ENCODE measurements at places on chromosomes 6 and 20.

- DNase-seq: peak; percentile 53
Observed at GRCh38 chr6:53793318-53794136, 1.3 kb upstream of the LRRC1 start.

DNA sequence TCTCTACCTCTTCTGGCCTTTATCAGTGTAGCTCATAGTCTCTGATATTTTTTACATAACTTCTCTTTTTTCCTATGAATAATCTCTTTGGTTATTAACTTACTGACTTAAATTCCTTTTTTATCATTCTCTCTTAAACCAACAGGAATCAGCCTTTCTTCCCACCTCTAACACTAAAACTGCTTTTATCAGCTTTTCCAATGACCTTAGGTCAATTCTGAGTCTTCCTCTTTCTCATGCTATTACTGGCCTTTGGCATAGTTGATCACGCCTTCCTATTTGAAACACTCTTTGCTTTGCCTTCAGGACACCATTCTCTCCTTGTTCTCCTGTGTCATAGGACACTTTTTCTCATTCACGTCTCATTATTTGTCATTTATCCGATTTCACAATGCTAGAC, 8.1 kb upstream of the HINT3 start:
- DNase-seq: peak; percentile 36

GRCh38 chr20:9114709-9115108, 45.8 kb downstream of the PLCB4 start:
- no peak for DNase-seq

DNA sequence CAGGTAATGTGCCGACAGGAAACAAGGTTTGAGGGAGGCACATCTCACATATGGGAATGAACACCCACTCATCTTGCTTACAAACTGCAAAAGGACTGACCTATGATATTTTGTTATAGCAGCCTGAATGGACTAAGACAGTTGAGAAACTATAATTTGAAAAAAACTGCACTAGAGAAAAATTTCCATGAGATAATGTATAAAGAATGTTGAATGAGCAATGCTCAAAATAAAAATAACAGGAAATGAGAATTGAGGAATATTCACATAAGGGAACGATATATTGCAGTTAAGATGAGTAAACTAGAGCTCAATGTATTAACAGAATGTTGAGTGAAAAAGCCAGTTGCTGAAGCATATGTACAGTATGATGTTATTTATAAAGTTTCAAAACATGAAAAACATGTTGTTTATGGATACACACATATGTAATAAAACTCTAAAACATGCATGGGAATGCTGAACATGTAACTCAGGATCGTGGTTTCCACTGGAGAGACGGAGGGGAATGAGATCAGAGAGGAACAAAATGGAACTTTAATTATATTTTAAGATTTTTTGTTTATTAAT, 6.3 kb upstream of the TBC1D22B start:
- DNase-seq: no peak

DNA sequence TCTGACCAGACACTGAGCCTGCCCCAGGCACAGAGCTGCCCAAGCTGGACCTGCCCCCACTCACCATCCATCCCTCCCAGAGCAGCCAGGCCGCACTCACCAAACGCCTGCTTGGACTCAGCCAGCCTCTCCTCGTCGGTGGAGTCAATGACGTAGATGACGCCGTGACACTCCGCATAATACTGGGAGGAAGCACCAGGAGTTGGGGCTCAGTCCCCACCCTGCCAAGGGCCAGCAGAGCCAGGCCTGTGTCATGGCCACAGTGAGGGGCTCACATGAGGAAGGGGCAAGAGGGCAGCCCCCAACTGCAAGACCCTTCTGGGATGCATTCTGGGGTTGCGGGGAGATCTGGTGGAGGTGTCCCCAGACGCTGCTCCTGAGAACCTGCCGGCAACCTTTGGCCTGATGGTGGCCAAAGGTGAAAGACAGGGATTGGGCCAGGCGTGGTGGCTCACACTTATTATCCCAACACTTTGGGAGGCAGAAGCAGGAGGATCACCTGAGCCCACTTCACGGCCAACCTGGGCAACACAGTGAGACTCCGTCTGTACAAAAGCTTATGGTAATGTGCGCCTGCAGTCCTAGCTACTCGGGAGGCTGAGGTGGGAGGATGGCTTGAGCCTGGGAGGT, 5.6 kb downstream of the ARFRP1 start:
- no peak for DNase-seq
